COLO829 (cell line): ENCODE measurements at places on chromosomes 2 and 18.
A peak's percentile ranks its signal among the peaks of the same experiment; 100 is the strongest.

- DNase-seq: no peak
These were observed 607.7 kb downstream of the ARHGAP15 start for GRCh38 chr2:143736904-143737303.

- no peak for DNase-seq
These were observed 91.5 kb upstream of the TWSG1 start for GRCh38 chr18:9243029-9243428.

- no peak for DNase-seq
These were observed 98.1 kb downstream of the CRIM1 start for GRCh38 chr2:36453652-36454051.

GRCh38 chr2:12059616-12060441 is 313.4 kb downstream of the LPIN1 start:
- peak; percentile 48 for DNase-seq

DNA sequence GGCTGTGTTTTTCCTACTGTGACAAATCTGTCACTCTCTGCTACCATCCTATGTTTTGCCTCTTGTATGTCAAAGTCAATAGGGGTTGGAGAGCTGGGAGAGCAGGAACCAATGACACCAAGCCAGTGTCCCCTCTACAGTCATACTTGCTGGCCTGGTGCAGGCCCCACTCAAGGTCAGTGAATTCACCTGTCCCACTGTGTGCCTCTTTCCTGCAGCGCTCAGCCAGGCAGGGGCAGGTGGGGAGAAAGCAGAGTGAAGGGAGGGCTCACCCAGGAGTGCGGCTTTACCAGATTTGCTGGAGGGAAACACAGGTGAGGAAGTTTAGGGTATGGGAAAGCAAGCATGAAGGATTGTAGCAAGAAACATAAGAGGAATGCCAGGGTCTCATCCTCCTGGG is 114.5 kb downstream of the GYPC start:
- DNase-seq: no peak

GRCh38 chr2:84885111-84885510 is 4.2 kb upstream of the TRABD2A start:
- DNase-seq: no peak

GRCh38 chr2:204260162-204260877 is 285.0 kb upstream of the PARD3B start:
- DNase-seq: peak; percentile 63

GRCh38 chr18:36454245-36454644 is 156.7 kb downstream of the FHOD3 start:
- DNase-seq: no peak

DNA sequence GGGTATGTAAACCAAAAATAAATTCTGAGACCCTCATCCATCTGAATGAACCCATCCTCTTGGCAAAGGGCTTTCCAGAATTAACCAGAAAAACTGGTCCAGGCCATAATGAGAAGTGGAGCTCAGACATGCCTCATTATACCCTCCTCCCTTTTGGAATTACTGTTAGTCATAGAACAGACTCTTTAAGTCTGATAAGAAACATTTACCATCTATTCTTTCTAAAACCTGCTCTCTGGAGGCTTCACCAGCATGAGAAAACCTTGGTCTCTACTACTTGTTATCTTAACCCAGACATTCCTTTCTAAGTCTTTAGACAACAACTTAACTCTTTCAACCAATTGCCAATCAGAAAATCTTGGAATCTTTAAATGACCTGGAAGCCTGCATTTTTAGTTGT is 82.8 kb downstream of the QPCT start:
- no peak for DNase-seq

DNA sequence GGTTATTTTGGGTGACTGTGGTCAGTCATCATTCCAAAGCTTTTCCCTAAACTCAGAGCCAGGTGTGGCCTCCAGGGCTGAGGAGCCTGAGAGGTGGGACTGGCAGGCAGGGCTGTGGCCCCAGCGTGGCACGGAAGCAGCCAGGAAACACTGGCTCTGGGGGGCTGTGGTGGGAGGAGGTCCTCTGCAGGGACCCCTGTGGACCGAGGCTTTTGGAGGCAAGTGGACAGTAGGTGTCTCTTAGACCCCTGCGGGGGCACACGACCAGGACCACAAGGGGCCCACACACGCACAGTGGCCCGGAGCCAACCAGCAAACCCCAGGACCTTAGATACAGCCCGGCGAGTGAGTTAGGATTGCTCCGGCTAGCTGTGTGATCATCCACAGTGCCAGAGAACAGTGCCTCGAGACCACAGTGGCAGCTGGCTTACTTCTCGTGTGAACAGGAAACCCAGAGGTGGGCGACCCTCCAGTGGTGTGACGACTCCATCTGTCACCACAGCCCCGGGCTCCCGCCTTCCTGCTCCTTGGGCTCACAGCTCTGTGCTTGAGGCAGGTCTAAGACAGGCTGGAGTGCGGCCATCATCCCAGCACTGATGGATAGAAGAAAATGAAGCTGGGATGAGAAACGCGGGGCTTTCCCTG is 1.6 kb upstream of the RTP5 start:
- no peak for DNase-seq

DNA sequence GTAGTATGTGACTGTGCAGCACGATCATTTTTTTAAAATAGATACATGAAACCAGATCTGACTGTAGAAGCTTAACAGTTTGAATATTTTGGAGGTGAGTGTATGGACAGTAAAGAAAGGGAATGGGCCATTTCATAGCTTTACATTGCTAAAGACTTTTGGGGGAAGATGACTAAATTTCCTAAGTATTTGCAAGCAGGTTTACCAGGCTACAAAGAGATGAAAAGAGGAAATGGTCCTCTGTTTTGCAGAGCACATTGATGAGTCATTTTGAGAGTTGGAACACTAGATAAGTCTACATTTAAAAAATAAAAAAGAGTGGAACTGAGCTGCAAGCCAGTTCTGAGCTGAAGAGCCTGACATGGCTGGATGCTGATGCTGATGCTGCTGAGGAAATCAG is 115.7 kb upstream of the LRATD1 start:
- no peak for DNase-seq

GRCh38 chr2:159226608-159227385 is 59.7 kb downstream of the WDSUB1 start:
- no peak for DNase-seq

GRCh38 chr2:101230541-101231001 is 22.1 kb upstream of the CNOT11 start:
- no peak for DNase-seq

DNA sequence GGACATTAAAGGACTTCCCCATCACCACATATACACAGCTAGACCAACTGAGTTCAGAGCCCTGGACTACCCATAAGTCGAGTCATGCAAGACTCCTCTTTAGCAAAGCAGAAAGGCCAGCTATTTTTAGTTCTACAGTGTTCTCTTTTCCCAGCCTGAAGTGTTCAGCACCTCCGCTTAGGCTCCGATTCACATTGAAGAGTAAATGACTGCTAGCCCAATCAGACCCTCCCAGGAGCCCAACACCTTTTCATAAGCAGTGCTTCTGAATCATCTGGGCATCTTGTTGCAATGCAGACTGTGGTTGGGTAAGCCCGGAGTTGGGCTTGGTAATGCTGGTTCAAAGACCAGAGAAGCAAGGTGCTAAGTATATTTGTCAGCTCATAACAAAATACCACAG is 138.6 kb upstream of the MSH6 start:
- DNase-seq: no peak

GRCh38 chr2:118047380-118047826 is 33.5 kb upstream of the CCDC93 start:
- peak; percentile 31 for DNase-seq

- DNase-seq: no peak
These were observed 168.1 kb downstream of the AFF3 start for GRCh38 chr2:99974275-99974674.

DNA sequence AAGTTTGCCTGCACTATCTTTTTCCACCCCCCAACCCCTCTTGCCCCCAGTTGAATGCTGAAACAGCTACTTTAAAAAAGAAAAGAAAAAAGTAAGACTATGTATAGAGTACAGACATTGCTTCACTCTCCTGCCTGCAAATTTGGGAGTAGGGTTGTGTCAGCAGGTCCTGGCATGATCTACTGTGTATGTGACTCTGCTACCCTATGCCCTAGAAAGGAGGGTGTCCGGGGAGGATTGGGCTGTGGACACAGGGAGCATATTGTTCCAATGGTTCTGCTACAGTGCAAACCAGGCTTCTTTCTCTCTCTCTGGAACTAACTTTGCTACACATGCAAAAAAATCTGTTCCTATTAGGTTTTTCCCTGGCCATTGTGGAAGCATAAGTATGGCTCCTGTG is 9.9 kb upstream of the ZEB2 start:
- no peak for DNase-seq

DNA sequence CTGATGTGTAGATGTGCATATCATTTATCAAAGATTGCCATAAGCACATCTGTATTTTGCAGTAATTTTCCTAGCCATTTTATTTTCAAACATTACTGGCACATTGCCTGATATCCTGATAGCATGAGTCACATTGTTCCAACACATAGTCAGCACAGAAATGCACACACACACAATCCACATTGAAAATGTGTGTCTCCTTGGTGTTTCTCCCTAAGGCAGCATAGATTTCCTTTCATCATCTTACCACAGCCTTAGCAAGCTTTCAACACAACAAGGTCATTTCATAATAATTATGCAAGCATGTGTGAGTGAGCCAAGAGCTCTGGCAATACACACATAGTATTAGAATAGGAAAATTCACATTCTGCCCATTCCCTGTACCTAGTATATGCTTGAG is 245.4 kb upstream of the MEIS1 start:
- DNase-seq: no peak

DNA sequence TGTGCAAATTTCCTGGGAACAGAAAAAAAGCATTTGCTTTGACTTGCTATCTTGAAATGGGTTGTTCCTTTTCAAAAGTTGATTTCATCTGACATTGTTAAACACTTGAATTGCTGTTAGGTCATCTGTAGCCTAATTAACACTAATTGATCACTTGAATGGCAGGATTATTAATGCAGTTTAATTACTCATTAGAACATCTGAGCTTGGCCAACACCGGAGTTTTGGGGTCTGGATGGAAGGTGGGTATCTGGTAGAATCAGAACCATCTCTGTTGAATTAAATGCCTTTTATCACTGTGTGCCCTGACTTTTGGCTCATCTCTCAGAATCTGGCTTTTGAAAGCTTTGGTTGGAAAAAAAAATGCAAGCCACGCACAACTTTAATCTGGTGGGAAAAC is 8.4 kb downstream of the DAPL1 start:
- no peak for DNase-seq

GRCh38 chr2:98078701-98079100 is 8.3 kb upstream of the VWA3B start:
- DNase-seq: no peak

GRCh38 chr2:25312958-25313710 is 28.6 kb downstream of the DNMT3A start:
- DNase-seq: no peak

- DNase-seq: no peak
These were observed 53.0 kb downstream of the KCNG2 start for GRCh38 chr18:79850731-79851130.

DNA sequence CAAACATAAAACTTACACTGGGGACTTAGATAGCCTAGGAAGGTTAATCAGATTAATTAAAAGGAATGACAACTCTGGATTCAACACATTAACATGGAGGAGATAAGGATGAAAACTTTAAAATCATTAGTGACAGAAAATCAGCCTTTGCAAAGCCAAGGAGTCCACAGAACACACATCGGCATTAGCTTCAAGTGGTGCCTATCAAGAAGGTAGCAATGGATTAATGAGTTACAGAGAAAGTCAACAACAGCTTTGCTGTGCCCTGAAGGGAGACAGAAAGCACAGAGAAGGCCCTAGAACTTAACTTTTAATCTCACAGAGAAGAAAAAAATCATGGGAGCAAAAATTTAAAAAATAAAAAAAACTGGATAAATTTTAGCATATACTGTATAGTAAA is 88.6 kb downstream of the KCNH7 start:
- no peak for DNase-seq

GRCh38 chr2:207734264-207734635 is 22.8 kb downstream of the CCNYL1 start:
- peak; percentile 17 for DNase-seq

DNA sequence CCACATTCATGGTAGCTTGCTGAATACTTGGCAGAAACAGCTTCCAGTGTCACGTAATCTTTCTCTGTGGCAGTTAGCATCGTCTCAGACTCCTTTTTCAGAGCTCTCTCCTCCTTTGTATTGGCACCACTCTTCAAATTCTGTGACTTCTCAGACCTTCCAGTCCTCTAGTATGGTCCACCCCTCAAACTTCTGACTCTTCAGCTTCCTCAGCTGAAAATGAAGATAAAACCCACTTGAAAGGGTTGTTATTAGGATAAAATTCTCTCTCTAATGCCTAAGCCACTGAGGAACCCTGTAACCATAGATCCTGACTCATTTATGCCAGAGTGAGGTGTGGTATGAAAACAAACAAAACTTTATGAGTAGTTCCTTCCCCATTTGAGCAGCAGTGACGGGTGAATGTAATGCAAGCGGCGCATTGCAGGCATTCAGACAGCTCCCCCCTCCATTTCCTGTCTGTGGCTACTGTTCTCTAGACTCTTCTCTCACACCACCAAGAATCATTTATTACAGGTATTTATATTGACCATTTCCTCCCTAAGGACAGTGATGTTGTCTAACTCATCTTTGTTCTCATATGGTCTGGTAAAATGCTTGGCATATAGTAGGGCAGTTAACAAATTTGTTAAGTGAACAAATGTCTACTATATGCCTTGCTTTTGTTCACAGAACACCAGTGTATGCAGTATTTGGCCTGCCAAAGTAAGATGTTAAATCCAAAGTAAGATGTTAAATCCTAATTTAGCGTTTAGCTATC is 35.3 kb downstream of the GALNT1 start:
- DNase-seq: no peak

- no peak for DNase-seq
These were observed 16.3 kb downstream of the ACKR3 start for GRCh38 chr2:236585966-236586365.

GRCh38 chr2:241041589-241042158 is 43.3 kb downstream of the SNED1 start:
- no peak for DNase-seq

DNA sequence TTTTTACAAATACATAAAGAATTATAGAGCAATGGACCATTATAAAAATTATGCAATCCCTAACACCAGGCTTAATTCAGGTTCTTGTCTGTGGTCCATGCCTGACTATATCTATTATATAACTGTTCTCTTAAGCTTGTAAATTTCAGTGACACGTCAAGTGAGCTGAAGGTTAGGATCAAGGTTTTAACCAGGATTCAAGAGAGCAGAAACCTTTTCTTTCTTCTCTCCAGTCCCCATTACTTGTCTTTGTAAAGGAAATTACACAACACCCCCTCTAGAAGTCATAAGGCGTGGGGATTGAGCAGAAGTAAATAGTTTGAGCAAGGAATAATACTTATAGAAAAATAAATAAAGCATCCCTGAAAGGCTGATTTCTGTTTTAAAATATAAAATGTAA is 122.0 kb downstream of the ZNF521 start:
- DNase-seq: no peak

GRCh38 chr2:39786761-39787522 is 7.9 kb upstream of the THUMPD2 start:
- no peak for DNase-seq

- DNase-seq: no peak
These were observed 156.2 kb upstream of the TCF4 start for GRCh38 chr18:55744206-55744605.
